Activated CD4-positive, CD25-positive, alpha-beta regulatory T cell treated with anti-CD3 and anti-CD28 coated beads, Interleukin-2, amount 50 U/mL, for 16 hours (primary cell): ENCODE measurements at places on chromosomes 7 and 10.

DNA sequence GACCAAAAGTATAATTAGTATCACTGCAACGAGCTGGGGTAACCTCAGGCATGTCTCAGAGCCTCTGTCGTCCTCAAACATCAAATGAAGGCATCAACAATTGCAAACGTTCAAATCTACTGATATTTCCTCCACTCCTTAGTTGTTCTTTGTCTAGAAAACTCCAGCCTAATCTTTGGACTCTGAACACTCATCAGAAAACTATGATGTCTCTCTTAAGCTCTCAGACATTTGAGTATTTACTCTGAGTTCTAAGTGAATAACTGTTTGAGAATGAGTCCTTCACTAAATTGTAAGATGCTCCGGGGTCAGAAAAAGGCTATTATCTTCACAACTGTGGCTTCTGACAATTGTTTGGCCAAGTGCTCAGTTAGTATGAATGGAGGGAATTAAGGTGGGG, 536.4 kb downstream of the NRG3 start:
- DNase-seq = no peak

DNA sequence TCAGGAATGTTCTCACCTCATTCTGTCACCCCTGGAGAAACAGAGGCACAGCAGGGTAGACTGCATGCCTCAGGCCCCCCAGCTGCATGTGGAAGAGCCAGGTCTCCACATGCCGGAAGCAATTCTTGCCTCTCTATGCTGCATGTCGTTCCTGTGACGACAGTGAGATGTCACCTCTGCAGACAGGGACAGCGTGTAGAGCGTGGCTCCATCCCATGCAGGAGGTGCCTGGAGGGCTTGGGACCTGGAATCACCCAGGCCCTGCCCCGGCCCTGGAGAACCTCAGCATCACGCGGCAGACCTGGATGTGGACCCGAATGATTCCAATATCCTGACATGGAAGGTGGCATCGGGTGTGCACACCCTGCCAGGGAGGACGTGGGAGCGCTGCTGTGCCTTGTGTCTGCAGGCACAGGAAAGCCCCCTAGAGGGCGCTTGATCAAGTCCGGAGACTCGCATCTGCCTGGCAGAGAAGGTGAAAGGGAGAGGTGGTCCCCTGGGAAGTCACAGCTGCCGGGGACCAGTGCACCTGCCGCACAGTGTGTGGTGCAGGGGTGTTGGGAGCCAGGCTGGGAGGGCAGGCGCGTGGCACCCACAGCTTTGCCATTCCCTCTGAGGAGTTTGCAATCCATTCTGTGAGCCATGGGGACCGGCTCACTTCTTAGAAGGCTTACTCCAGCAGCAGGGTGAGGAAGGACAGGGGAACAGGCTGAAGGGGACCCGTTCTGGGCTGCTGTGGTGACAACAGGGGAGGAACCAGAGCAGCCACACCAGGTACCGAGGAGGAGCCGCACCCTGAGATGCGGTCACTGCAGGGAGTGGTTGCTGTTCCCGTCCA, 45.3 kb upstream of the EN2 start:
- no peak for DNase-seq

- DNase-seq = no peak
Measured at GRCh38 chr10:48750019-48750418, 65.3 kb downstream of the WDFY4 start.

- DNase-seq = no peak
Measured at GRCh38 chr10:97519342-97519741, 20.6 kb downstream of the UBTD1 start.

DNA sequence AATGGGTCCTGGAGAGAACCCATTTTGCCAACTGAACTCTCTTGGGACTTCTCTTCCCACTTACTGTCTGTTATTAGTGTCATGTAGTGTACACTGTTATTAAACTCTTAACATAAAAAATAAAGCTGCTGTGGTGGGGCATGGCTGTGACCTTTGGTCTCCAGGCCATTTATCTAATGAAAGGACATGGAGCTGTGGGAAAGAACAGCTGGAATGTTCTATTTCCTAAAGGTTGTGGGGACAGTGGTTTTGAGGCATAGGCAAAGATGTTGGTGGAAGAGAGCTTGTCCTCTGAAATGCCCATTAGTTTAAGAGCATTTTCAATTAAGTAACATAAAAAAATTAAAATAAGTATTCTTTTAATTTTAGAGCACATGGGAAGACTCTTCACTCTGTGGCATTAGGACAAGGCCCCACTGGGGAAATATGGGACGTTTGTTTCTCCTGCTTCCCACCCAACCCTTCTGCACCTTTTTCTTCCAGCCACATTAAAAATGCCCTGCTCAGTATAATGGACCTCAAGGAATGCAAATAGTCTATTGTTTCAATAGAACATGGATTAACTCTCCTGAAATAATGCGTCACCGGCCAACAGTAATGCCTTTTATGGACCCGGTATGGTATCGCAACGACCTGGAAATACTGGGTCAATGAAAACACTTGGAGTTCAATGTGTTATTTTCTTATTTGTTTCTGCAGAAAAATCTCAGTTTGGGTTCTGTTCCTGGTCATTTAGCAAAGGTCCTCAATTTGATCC, 149.6 kb downstream of the BUB3 start:
- DNase-seq = no peak

GRCh38 chr10:75465450-75465827, 34.0 kb downstream of the LRMDA start:
- DNase-seq = no peak

DNA sequence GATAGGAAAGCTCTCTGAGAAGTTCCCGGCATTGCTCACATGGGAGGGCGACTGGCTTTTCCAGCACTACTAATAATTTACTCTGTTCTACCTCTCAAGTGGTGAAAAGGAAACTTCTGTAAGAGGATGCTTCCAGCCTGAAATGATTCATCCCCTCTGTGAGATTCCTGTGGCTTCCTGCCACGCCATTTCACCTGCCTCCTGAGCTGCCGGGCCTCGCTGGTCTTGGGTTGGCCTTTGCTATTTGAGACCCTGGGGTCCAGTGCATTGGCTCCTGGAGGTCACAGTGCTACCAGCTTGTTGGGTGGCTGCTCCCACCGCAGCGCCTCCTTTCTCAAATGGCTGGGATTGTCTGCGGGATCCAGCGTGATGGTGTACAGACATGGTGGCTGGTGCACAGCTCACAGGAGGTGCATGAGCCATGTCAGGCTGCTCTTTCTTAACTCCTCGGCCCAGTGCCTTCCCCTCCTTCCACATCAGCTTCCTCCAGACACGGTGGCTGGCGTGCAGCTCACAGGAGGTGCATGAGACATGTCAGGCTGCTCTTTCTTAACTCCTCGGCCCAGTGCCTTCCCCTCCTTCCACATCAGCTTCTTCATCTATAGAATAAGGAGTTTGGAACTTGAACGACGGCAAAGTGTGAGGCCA, 42.9 kb upstream of the PCBD1 start:
- no peak for DNase-seq

DNA sequence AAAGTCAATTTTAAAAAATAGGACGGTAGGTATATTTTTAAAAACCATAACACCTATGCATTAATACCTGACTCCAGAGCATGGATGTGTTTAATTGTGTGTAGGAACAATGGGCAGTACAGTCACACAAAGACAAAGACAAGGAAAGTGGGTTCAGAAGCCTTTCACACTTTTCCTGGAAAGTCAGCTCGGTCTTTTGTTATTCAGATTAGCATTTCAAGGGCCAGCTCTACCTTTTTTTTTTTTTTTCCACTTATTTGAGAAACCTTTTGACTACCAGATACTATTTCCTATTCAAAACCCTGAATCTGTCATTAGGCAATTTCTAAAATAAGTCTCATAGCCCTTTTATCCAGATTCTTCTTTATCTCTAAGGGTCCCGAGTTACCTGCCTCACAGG, 401.9 kb downstream of the PARD3 start:
- DNase-seq = no peak

DNA sequence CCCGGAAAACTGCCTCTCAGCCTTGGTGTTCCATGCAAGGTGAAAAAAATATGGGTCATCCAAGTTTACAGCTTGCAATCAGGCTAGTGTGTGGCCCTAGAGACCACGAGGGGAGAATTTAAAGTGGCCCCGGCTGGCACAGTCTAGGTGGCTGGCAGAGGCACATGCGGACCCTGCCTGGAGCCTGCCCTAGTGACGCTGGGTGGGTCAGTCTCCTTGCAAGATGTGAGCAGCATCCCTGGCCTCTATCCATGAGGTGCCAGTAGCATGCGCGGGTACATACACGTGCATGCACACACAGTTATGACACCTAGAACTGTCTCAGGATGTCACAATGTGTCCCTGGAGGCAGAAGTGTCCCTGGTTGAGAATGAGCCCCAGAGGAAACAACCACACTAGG, 22.4 kb upstream of the ZNF716 start:
- no peak for DNase-seq
